GM13976 (cell line): ENCODE measurements at places on chromosomes 1 and 21.

DNA sequence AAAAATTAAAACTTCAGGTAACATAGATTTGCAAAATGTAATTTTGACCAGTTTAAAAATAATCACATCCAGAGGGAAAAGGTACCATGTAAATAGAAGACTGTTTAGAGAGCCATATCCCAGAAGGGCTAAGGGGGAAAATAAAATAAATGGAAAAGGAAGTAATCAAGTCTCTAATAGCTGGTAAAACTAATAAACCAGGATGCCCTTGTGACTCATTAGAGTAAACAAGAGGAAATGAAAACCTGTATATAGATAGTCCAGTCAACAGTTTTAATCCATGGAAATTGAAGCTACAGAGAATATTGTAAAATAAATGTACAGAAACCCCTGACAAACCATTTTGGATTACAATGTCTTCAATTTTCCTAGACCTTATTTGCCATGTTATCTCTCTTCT, 698.0 kb upstream of the RGS18 start:
- DNase-seq, result no peak

DNA sequence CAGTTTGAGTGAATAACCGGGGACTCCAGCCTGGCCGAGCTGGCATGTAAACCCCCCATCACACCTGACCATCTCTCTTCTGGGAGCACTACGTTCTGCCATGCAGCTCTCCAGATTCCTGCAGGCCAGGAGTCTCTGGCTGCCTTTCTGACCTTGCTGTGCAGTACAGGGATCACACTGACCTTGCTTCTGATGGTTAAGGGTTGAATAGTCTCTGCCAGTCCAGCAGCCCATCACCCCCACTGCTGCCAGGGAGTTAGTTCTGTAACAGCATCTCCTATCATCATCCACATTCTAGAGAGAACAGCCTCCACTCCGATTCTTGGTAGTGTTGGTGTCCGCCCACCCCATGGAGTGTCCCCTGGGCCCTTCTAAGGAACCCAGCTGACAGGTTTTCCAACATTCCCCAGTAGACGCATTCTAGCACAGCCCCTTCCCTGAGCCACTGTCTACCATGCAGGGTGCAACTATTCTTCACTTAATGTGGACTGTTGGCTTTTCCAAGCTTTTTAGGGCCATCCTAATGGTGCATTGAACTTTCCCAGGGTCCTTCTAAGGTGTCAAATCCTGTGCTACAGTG, 109.8 kb downstream of the RIPK4 start:
- no peak for DNase-seq

GRCh38 chr1:239997515-239998311, 94.0 kb upstream of the FMN2 start:
- DNase-seq, result no peak

- DNase-seq, result no peak
Observed at GRCh38 chr1:118786454-118787155, 201.5 kb downstream of the TBX15 start.

GRCh38 chr1:101408212-101409042, 171.6 kb downstream of the S1PR1 start:
- DNase-seq, result no peak

DNA sequence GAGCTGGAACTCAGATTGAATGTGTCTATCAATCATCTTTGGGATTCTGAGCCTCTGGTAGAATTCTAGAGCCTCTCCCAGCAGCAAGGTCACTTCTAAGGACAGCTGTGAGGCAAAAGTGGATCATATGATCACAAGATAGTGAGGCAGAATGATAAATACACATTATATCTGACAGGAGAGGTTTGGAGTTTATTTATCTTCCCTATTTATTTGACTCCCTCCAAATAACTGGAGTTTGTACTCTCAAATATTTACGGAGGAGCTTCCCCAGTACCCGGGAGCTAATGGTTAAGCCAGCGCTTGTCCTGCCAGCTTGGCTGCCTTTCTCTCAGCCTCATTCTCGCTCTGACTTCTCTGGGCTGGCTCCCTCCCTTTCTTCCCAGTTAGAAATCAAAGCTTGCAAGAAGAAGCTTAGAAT, 2.3 kb downstream of the HMGCS2 start:
- no peak for DNase-seq

DNA sequence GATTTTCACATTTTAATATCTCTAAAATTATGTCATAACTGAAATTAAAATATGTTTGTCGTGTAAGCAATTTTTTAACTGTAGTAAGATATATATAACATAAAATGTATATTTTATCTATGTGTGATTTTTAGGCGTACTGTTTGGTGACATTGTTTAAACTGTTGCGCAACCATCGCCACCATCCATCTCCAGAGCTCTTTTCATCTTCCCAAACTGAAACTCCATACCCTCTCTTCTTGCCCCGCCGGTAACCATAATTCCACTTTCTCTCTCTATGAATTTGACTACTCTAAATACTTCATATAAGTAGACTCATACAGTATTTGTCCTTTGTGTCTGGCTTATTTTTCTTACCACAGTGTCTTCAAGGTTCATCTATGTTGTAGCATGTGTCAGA, 66.4 kb downstream of the DDX20 start:
- DNase-seq, result no peak

- DNase-seq, result no peak
Observed at GRCh38 chr1:201355471-201355870, 22.0 kb downstream of the TNNT2 start.

GRCh38 chr1:195946500-195946899, 661.7 kb downstream of the KCNT2 start:
- DNase-seq, result no peak

GRCh38 chr1:232096751-232097150, 470.2 kb downstream of the DISC1 start:
- no peak for DNase-seq

- DNase-seq, result no peak
Observed at GRCh38 chr1:115400891-115401290, 62.8 kb upstream of the NGF start.

DNA sequence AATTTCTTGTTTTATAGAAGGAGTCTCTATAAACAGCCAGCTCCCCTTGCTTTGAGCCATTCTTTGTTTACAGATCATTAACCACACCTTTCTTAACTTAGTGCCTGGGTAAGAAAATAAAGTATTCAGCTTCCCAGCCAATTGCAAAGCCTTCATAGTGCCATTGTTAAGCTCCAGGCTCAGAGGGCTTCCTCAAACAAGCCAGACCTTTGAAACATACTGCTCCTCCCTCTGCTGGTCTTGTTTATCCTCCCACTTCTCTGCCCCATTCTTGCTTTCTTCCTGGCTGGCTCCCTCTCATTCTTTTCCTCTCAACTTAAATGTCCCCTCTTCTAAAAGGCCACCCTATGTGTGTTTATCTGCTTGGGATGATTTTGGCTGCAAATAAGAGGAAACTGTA, 319.4 kb upstream of the ST6GALNAC5 start:
- no peak for DNase-seq

- DNase-seq, result peak; percentile 71
Observed at GRCh38 chr1:15304708-15305467, 57.9 kb downstream of the FHAD1 start.

DNA sequence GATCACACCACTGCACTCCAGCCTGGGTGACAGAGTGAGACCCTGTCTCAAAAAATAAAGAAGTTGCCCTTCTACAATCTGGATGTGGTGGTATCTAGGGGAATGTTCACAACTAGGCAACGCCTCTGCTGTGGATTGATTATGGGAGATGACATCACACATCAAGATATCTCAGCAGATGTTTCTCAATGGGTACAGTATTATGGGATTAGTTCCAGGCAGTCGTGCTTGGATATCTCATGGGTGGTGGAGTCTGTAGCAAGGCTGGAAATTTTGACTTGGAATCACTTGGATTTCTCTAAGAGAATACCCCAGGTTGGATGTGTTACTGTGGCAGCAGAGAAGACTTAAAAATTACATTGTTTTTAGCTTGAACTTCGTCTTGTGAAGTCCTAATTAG, 7.7 kb downstream of the IFNAR2 start:
- no peak for DNase-seq

DNA sequence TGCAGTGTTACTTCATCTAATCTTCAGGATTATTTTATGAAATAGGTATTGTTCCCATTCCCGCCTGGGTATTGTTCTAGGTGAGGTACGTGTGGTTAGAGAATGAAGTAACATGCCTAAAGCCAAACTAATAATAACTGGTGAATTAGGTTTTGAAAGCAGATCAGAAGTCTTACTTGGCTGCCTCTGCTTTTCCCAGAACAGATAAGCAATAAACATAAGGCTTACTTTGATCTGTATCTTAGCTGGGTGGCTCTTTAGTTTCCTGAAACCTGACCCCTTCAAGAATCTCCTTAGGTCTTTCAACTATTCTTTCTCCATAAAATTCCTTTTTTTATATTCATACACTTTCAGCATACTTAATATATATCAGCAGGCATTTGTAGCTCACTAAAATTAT, 65.3 kb downstream of the VAV3 start:
- no peak for DNase-seq

- DNase-seq, result no peak
Observed at GRCh38 chr1:107010582-107010981, 45.9 kb upstream of the PRMT6 start.
